ENCODE measurements at places on chromosomes 2 and 18.

GRCh38 chr18:55918444-55918843, 330.5 kb upstream of the TCF4 start:
- H3K4me3 ChIP-seq: peak overlapping the region; percentile 28
- peak; percentile 61 for DNase-seq
- peaks cover 10% of the 10 kb centered on the region for H3K4me1 ChIP-seq
- no peaks in the 10 kb centered on the region for H3K36me3 ChIP-seq
- no peaks in the 10 kb centered on the region for H3K27me3 ChIP-seq

- DNase-seq: no peak
- no peaks in the 10 kb centered on the region for H3K36me3 ChIP-seq
- H3K27me3 ChIP-seq: no peaks in the 10 kb centered on the region
- no peaks in the 10 kb centered on the region for H3K4me1 ChIP-seq
These were observed 537.1 kb downstream of the EPHA4 start for GRCh38 chr2:221034973-221035372.

- H3K4me3 ChIP-seq: no peak overlapping the region
- DNase-seq: no peak
- peaks cover 28% of the 10 kb centered on the region for H3K4me1 ChIP-seq
- H3K36me3 ChIP-seq: no peaks in the 10 kb centered on the region
These were observed 935.0 kb downstream of the TRIB2 start for GRCh38 chr2:13651684-13652131.

GRCh38 chr2:71388214-71388613, 56.6 kb downstream of the ZNF638 start:
- peaks cover 8% of the 10 kb centered on the region for H3K4me1 ChIP-seq
- peaks cover 36% of the 10 kb centered on the region for H3K36me3 ChIP-seq
- H3K27ac ChIP-seq: no peak overlapping the region
- H3K4me3 ChIP-seq: no peak overlapping the region

DNA sequence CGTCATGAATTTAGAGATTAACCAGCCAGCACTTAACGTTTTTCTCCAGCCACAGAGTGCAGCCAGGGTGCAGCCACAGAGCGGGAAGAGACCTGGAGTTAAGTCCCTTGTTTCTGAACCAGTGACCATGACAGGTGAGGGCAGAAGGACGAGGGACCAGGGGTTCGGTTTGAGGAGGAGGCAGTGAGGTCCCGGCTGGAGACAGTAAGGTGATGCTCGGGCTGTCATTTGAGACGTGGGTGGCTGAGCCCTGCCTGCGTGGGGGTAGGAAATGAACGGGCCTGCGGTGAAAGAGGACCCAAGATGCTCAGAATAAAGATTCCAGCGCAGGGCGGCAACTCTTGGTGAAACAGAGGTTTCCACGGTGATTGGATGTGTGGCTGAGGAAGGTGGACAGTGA, 205.9 kb downstream of the SNTG2 start:
- no peaks in the 10 kb centered on the region for H3K27me3 ChIP-seq
- no peaks in the 10 kb centered on the region for H3K4me1 ChIP-seq
- no peak for DNase-seq
- H3K36me3 ChIP-seq: no peaks in the 10 kb centered on the region
- no peak overlapping the region for H3K4me3 ChIP-seq
- no peak overlapping the region for H3K27ac ChIP-seq

DNA sequence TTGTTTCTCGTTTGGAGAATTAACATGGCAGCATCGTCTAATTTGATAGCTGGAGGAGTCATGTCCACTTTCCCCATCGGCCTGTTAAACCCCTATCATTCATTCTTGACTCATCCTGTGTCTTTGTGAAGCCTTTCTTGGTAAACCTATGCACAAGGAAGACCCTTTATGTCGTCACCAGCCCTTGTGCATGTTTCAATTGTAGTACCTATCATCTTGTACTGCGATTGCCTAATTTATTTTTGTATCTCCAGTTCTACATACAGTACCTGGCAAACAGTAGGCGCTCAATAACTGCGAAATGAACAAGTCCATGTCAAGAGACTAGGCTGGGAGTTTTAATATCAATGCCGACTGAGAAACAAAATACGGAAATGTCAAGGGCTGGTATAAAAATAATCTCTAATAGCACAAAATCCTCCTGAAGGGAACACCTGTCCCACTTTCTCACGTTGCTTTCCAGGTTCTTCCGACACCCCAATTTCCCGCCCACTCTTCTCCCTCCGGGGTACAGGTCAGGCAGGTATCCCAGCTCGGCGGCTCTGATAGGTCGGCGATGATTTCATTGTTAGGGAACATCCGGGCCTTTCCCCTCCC, 1.3 kb upstream of the PPM1B start:
- peak overlapping the region; percentile 91 for H3K4me3 ChIP-seq
- peak overlapping the region; percentile 97 for H3K27ac ChIP-seq
- no peaks in the 10 kb centered on the region for H3K27me3 ChIP-seq
- H3K4me1 ChIP-seq: peaks cover 22% of the 10 kb centered on the region
- DNase-seq: no peak

DNA sequence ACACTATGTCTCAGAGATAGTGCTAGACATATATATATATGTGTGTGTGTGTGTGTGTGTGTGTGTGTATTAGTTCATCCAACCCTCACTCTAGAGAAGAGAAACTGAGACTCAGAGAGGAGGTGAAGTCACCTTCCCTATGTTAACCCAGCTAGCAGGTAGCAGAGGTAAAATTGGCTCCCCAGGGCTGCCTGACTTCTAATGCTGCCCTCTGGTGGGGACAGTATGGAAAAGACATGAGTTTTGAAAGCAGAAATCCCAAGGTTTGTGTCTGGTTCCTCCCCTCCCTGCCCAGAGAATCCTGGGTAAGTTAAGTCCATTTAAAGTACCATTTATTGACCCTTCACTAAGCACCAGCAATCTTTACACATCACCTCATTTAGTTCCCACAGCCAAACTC, 137.7 kb downstream of the THNSL2 start:
- H3K36me3 ChIP-seq: no peaks in the 10 kb centered on the region
- H3K4me1 ChIP-seq: no peaks in the 10 kb centered on the region
- no peak overlapping the region for H3K4me3 ChIP-seq
- no peaks in the 10 kb centered on the region for H3K27me3 ChIP-seq
- peak; percentile 40 for DNase-seq

DNA sequence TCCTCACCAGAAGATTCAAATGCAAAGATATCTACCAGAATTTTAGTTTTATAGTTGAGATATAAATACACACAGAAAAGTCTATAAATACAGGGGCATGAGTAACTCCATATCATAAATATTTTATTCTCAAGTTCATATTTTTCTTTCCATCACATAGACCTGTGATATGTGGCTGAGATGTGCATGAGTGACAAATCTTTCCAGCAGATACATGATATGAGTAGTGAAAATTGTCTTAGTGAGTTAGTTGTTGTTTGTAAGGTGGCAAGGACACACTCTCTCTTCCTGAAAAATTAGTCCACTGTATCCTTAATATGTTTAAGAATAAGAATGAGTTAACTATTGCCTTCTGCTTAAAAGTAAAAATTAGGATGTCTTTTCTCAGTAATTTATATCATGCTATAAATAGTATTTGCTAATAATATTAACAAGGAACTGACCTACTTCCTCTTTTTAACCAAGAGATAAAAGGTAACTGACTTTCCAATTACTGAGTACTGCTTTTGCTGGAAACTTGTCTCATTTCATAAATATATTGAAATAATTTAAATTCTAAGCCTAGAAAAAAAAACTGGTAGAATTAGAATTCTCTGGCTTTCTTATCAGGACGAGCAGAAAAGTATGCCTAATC, 85.2 kb upstream of the SESTD1 start:
- no peak overlapping the region for H3K4me3 ChIP-seq
- peaks cover 11% of the 10 kb centered on the region for H3K4me1 ChIP-seq
- DNase-seq: no peak
- no peaks in the 10 kb centered on the region for H3K27me3 ChIP-seq
- no peaks in the 10 kb centered on the region for H3K36me3 ChIP-seq

DNA sequence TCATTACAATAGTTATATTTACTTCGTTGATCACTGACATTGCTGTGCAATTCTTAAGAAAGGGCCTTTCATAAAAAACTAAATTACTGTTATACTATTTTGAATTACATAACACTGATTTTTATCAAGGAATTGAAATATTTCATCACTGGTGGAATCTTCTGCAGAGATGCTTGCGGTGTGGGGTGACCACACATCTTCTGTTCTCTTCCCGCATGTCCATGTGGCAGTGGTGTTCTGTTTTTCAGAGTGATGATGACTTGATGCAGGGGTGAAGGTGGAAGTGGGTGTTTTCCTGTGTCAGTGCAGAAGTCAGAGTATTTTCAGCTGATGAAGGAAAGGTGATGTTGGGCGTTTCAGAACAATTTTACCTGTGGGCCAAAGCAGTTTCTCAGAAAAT, 7.0 kb downstream of the CNDP2 start:
- no peak overlapping the region for H3K4me3 ChIP-seq
- H3K36me3 ChIP-seq: peaks cover 9% of the 10 kb centered on the region
- H3K27ac ChIP-seq: no peak overlapping the region
- H3K27me3 ChIP-seq: no peaks in the 10 kb centered on the region
- DNase-seq: no peak

GRCh38 chr2:215901796-215902195, 111.6 kb downstream of the MREG start:
- no peak overlapping the region for H3K4me3 ChIP-seq
- DNase-seq: no peak
- H3K27me3 ChIP-seq: no peaks in the 10 kb centered on the region
- H3K4me1 ChIP-seq: peaks cover 51% of the 10 kb centered on the region
- H3K27ac ChIP-seq: no peak overlapping the region
- no peaks in the 10 kb centered on the region for H3K36me3 ChIP-seq

GRCh38 chr18:61727241-61728193, 165.3 kb downstream of the RNF152 start:
- H3K4me3 ChIP-seq: no peak overlapping the region
- peaks cover 28% of the 10 kb centered on the region for H3K4me1 ChIP-seq
- H3K36me3 ChIP-seq: no peaks in the 10 kb centered on the region
- peak overlapping the region; percentile 57 for H3K27ac ChIP-seq
- peak; percentile 68 for DNase-seq

- no peaks in the 10 kb centered on the region for H3K36me3 ChIP-seq
- H3K4me1 ChIP-seq: peaks cover 31% of the 10 kb centered on the region
- H3K27me3 ChIP-seq: no peaks in the 10 kb centered on the region
- no peak overlapping the region for H3K27ac ChIP-seq
- no peak for DNase-seq
These were observed 24.4 kb downstream of the ZNF521 start for GRCh38 chr18:25327584-25327983.

GRCh38 chr2:37576831-37577230, 94.6 kb downstream of the CDC42EP3 start:
- peak; percentile 81 for DNase-seq
- peaks cover 33% of the 10 kb centered on the region for H3K4me1 ChIP-seq
- no peak overlapping the region for H3K27ac ChIP-seq
- H3K4me3 ChIP-seq: no peak overlapping the region
- no peaks in the 10 kb centered on the region for H3K27me3 ChIP-seq

GRCh38 chr18:5673616-5674015, 129.8 kb upstream of the EPB41L3 start:
- H3K27ac ChIP-seq: no peak overlapping the region
- H3K4me3 ChIP-seq: no peak overlapping the region
- no peak for DNase-seq
- no peaks in the 10 kb centered on the region for H3K27me3 ChIP-seq
- H3K36me3 ChIP-seq: no peaks in the 10 kb centered on the region

DNA sequence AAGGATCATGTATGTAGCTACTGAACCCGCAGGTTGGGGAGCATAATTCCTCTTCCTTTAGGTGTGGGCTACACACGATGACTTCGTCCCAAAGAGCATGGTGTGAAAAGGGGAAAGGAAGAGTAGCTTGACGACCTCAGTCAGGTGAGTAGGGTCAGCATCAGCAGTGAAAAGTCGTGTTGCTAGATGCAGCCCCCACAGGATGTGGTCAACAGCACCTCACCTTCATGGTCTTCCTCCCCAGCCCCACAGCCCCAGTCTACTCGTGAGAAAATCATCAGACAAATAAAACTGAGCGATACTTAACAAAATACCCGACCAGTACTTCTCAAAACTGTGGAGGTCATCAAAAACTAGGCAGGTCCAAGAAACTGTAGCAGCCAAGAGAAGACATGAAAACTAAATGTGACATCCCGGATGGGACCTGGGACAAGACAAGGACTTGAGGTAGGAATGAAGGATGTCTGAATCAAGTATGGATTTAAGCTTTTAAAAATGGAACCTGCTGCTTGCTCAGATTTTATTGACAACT, 77.5 kb upstream of the NFATC1 start:
- no peak overlapping the region for H3K4me3 ChIP-seq
- no peak overlapping the region for H3K27ac ChIP-seq
- H3K27me3 ChIP-seq: no peaks in the 10 kb centered on the region

- no peaks in the 10 kb centered on the region for H3K4me1 ChIP-seq
- no peak overlapping the region for H3K27ac ChIP-seq
- H3K27me3 ChIP-seq: no peaks in the 10 kb centered on the region
- no peak for DNase-seq
These were observed 513.9 kb upstream of the MEX3C start for GRCh38 chr18:51711298-51711889.

- DNase-seq: no peak
- H3K4me1 ChIP-seq: peaks cover 21% of the 10 kb centered on the region
- no peak overlapping the region for H3K4me3 ChIP-seq
These were observed 17.7 kb downstream of the SMC6 start for GRCh38 chr2:17735864-17736263.

GRCh38 chr2:113391073-113391472, 46.4 kb upstream of the ZNG1B start:
- no peaks in the 10 kb centered on the region for H3K27me3 ChIP-seq
- H3K4me1 ChIP-seq: no peaks in the 10 kb centered on the region
- no peak overlapping the region for H3K27ac ChIP-seq
- no peaks in the 10 kb centered on the region for H3K36me3 ChIP-seq

GRCh38 chr2:203340791-203341487, 12.7 kb downstream of the ABI2 start:
- H3K27ac ChIP-seq: peak overlapping the region; percentile 42
- H3K36me3 ChIP-seq: 0 out of 2 replicates have a peak, but pooled peaks cover 7% of the 10 kb centered on the region
- DNase-seq: peak; percentile 85
- H3K27me3 ChIP-seq: no peaks in the 10 kb centered on the region

DNA sequence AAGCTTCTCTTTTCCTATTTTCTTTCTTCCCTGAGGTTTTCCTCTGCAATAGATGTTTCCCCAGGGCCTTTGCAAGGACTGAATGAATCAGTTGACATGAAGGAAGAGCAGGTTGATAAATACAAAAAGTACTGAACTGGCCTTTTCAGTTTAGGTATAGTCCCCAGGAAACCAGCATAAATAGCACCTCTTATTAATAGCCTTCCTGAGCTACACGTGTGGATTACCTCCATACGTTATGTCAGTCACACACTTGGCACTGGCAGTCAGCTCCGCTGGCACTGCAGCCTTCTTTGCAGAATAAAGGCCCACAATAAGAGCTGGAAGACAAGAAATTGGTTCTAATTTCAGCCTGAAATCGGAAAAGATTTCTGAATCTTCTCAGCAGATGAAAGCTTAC, 60.7 kb downstream of the KCTD18 start:
- no peak overlapping the region for H3K27ac ChIP-seq
- peaks cover 3% of the 10 kb centered on the region for H3K36me3 ChIP-seq

DNA sequence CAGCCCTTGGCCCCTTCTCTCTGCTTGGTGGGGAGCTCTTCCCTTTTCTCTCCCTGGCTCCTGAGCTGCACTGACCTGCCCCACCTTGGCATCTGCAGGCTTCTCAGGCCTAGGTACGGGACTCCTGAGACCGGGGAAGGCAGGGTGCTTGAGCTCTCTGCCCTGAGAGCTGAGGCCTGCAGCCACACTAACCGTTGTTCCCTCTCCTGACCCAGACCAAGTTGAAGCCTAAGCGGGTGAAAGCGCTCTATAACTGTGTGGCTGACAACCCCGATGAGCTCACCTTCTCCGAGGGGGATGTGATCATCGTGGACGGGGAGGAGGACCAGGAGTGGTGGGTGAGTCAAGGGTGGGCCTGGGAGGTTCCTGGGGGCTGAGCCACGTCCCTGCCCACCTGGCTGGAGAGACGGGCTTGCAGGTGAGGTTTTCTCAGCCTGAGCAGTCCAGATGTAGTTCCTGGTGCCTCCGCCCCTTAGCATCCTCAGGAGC, 22.2 kb downstream of the ITGB1BP1 start:
- no peak overlapping the region for H3K27ac ChIP-seq
- no peaks in the 10 kb centered on the region for H3K27me3 ChIP-seq
- peaks cover 12% of the 10 kb centered on the region for H3K4me1 ChIP-seq
- H3K4me3 ChIP-seq: no peak overlapping the region
- peaks cover 42% of the 10 kb centered on the region for H3K36me3 ChIP-seq

Data from GM23248 (cell line).